Small intestine (tissue), 16 donors: ENCODE measurements at places on chromosomes 4 and X. TPM values are rescaled to one million over a fixed set of nuclear protein-coding genes. Genes with fewer than 3 reads are reported as not detected.
A peak's percentile ranks its signal among the peaks of the same experiment; 100 is the strongest.

DNA sequence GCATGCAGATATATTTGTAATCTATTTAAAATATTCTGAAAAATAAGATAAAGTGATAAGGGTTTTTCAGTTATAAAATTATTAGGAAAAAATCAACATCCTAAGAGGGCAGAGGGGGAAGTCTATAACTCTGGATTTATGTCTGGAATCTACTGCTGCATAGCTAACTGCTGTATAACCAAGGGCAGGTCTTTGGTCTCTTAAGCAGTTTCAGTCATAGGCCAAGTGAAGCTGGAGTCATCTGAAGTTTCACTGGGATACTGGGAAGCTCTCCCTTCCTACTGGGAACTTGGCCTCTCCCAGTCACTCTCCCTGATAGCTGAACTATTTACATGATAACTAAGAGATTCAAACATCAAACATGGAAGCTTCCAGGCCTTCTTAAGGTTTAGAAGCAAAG, 1409.9 kb upstream of the PCDH7 start:
- H3K36me3 ChIP-seq = no peaks in the 10 kb centered on the region
- DNase-seq = no peak
- H3K4me3 ChIP-seq = no peak overlapping the region
- H3K27ac ChIP-seq = no peak overlapping the region
- H3K27me3 ChIP-seq = no peaks in the 10 kb centered on the region
- H3K4me1 ChIP-seq = no peaks in the 10 kb centered on the region

DNA sequence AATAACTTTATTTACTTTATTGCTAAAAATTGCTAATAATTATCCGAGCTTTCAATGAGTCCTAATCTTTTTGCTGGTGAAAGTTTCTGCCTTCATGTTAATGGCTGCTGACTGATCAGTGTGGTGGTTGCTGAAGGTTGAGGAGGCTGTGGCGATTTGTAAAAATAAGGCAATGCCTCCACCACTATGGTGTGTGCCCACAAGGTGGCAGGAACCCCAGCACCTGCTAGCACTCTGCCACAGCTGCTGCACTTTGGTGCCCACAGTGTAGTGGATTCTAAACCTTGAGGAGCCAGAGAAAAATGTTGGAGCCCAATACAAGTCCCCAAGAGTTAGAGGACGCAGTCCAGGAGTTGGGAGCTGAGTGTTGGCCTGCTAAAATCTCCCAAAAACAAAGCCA, 1237.1 kb downstream of the PCDH19 start:
- no peak for DNase-seq
- no peaks in the 10 kb centered on the region for H3K36me3 ChIP-seq
- H3K4me3 ChIP-seq = no peak overlapping the region
- no peaks in the 10 kb centered on the region for H3K27me3 ChIP-seq
- H3K27ac ChIP-seq = no peak overlapping the region

PASD1 gene
- polyA plus RNA-seq = not detected

SLC49A3 gene
- 7.8 TPM for polyA plus RNA-seq

IL13RA1 gene
- 34.3 TPM for polyA plus RNA-seq

GRCh38 chr4:22595684-22596083, 79.8 kb upstream of the ADGRA3 start:
- H3K27me3 ChIP-seq = no peaks in the 10 kb centered on the region
- H3K36me3 ChIP-seq = no peaks in the 10 kb centered on the region
- H3K4me1 ChIP-seq = no peaks in the 10 kb centered on the region
- H3K27ac ChIP-seq = no peak overlapping the region
- no peak for DNase-seq

DNA sequence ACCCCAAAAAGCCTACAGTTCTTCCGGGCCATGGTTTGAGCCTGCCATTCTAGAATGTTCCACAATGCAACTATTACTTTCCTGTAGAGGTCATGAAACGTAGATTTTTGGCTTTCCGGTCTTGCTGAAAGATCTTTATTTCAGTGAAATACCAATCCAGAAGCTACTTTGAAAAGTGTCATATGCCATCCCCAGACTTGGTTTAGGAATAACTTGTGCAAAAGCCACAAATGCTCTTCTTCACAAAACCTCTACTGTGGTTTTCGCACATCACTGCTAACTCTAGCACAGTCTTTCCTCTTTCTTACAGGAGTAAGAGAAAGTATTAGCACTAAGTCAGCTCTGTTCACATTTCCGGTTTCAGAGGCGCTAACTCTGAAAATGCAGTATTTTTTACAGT, 12.7 kb upstream of the CD40LG start:
- no peaks in the 10 kb centered on the region for H3K36me3 ChIP-seq
- H3K27me3 ChIP-seq = no peaks in the 10 kb centered on the region
- no peak overlapping the region for H3K27ac ChIP-seq
- no peak overlapping the region for H3K4me3 ChIP-seq

GRCh38 chr4:135316266-135316779, 1114.7 kb upstream of the PABPC4L start:
- no peaks in the 10 kb centered on the region for H3K27me3 ChIP-seq
- H3K27ac ChIP-seq = no peak overlapping the region
- no peak overlapping the region for H3K4me3 ChIP-seq
- H3K36me3 ChIP-seq = no peaks in the 10 kb centered on the region

HELT gene
- polyA plus RNA-seq = not detected

DNA sequence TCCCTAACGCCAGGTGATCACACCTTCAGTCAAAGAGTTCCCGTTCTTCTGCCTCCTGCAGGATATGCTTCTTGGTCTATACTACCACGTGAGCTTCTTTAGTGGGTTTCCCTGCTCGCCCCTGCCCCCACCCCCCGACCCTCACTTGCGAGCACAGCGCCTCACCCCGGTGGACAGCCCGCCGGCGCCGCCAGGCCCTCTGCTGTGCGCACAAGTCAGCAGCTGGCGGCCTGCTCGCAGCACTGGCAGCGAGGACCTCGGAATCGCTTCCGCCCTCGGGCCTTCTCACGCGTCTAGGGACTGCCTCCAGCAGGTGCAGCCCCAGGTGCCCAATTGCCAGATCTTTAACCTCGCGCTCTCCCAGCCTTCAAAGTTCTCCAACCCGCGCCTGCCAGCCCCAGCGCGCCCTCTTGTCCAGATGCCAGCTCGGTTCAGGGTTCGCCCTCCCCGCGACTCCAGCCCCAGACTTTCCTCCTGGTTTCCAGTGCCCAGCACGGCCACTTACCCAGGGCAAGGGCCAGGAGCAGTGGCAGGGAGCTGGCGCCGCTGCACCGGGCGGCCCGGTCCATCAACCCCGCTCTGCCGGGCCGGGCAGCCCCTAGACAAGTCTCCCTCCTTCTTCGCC, 454 bp downstream of the BTC start:
- H3K27me3 ChIP-seq = peaks cover 3% of the 10 kb centered on the region
- peaks cover 7% of the 10 kb centered on the region for H3K4me1 ChIP-seq
- peak overlapping the region; percentile 94 for H3K27ac ChIP-seq
- no peaks in the 10 kb centered on the region for H3K36me3 ChIP-seq

NPY1R gene
- not detected for polyA plus RNA-seq

VBP1 gene
- polyA plus RNA-seq = 38.9 TPM

DNA sequence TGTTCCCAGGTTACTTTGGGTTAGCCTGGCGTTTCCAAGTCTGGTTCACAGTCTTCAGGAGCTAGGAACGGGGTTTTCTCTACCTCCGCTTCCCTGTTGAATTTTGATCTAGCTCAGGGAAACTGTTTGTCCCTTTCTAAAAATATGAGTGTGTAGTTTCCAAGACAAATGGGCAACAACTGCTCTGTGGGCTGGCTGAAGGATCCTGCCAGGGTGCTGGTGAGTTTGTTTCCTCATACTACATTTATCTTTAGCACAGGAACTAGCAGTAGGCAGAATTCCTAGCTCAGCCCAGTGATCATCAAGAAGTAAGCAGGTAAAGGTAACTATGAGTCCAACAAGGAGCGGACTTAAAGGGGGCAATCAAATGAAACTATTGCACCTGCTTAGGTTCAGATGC, 13.3 kb upstream of the FAM47E start:
- H3K27me3 ChIP-seq = no peaks in the 10 kb centered on the region
- no peaks in the 10 kb centered on the region for H3K36me3 ChIP-seq
- H3K4me3 ChIP-seq = no peak overlapping the region
- no peak for DNase-seq
- no peak overlapping the region for H3K27ac ChIP-seq
- no peaks in the 10 kb centered on the region for H3K4me1 ChIP-seq

- no peak overlapping the region for H3K4me3 ChIP-seq
- H3K27me3 ChIP-seq = no peaks in the 10 kb centered on the region
- no peaks in the 10 kb centered on the region for H3K36me3 ChIP-seq
- H3K27ac ChIP-seq = no peak overlapping the region
These were observed 275.2 kb upstream of the EDA2R start for GRCh38 chrX:66914080-66914479.

DNA sequence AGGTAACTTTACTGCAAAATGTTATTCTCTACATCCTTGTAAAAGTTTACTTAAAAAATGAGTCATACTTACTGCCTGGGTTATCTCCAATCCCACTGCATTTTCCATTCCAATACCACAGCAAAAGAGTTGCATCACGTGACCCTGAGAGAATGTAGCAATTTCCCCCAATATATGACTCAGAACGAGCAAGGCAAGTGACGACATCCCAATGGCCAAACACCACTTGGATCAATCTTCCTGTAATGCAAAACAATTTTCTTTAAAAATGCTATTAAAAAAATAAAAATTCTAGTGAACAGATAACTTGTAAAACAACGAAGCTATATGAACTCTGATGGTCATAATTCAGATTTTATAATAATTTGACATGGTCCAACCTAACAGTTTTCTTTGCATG, 224.3 kb downstream of the DCLK2 start:
- no peaks in the 10 kb centered on the region for H3K4me1 ChIP-seq
- H3K36me3 ChIP-seq = no peaks in the 10 kb centered on the region
- H3K27me3 ChIP-seq = no peaks in the 10 kb centered on the region
- no peak overlapping the region for H3K4me3 ChIP-seq
- H3K27ac ChIP-seq = no peak overlapping the region

SMARCA1 gene
- 1.9 TPM for polyA plus RNA-seq

DNA sequence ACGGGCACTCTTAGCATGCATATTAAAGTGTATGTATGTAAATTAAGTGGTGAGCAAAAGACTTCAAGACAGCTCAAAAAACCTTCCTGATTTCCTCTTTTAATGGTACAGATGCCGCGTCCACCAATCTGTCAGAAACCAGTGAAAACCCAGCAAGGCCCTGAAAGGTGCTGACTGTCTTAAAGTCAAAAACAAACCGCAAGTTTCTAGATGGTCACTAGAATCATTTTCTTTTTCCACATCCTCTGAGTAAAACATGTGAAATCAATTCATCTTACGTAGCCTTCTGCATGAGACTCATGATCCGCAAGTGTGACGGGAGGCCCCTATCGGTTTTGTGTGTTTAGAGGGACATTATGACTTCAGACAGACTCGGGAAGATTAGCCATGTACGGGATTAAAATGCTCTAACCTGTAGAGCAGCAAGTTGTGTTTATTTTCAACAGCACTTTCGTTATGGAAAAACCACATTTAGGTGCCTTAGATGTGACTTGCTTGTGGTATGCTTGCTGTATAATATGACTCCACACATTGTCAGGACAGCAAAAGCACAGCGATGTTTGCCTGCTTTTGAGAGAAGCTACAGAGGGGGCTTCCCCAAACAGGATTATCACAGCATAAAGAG, 88.2 kb upstream of the STS start:
- peaks cover 26% of the 10 kb centered on the region for H3K36me3 ChIP-seq
- H3K27ac ChIP-seq = no peak overlapping the region
- H3K27me3 ChIP-seq = no peaks in the 10 kb centered on the region
- DNase-seq = no peak
- no peak overlapping the region for H3K4me3 ChIP-seq

ZNF141 gene
- 1.9 TPM for polyA plus RNA-seq

- H3K36me3 ChIP-seq = peaks cover 18% of the 10 kb centered on the region
- H3K27ac ChIP-seq = no peak overlapping the region
- no peaks in the 10 kb centered on the region for H3K27me3 ChIP-seq
- DNase-seq = no peak
These were observed 1.1 kb downstream of the RPS3A start for GRCh38 chr4:151100531-151100930.

- no peak overlapping the region for H3K27ac ChIP-seq
- DNase-seq = no peak
- no peak overlapping the region for H3K4me3 ChIP-seq
- H3K36me3 ChIP-seq = no peaks in the 10 kb centered on the region
These were observed 504.8 kb upstream of the BOD1L1 start for GRCh38 chr4:14132301-14132700.

MANBA gene
- 11.7 TPM for polyA plus RNA-seq

- H3K27ac ChIP-seq = no peak overlapping the region
- no peaks in the 10 kb centered on the region for H3K36me3 ChIP-seq
- no peaks in the 10 kb centered on the region for H3K27me3 ChIP-seq
- H3K4me1 ChIP-seq = no peaks in the 10 kb centered on the region
- no peak overlapping the region for H3K4me3 ChIP-seq
These were observed 424.5 kb upstream of the NR3C2 start for GRCh38 chr4:148866666-148867065.

DNA sequence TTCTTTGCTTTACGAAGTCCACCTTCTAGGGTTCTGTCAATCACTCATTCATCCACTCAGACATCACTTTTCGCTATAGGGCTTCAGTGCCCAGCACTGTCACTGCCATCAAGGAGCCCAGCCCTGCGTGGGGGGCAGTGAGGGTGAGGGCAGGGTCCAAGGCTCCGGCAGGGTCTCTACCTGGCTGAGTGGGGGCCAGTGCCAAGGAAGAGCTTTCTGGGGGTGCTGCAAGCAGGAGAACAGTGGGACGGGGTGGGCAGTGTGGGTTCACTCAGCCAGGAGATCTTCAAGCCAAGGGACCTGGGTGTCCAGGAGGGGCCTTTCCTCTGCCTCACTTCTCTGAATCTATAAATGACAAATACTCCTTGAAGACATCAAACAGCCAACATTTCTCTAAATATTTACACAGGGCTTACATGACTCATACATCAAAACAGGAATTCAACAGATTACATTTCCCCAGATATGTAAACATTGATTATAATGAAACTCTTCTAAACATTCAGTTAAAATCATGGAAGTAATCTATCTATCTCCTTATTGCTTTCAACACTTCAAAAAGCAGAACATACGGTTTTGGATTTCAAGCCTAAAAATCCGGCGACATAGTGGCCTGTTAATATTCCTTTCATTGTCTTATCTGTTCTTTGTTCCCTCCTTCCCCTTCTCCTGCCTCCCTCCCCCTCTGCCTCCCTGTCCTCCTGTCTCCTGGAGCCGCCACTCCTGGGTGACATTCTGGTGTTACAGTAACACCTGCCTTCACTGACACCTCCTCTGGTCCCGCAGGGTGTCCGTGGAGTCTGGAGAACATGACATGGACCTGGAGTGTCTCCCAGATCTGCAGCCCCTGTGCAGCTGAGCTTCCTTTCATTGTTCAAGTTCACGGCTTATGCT, 94.4 kb upstream of the ADRA2C start:
- no peaks in the 10 kb centered on the region for H3K27me3 ChIP-seq
- no peak overlapping the region for H3K4me3 ChIP-seq
- H3K36me3 ChIP-seq = no peaks in the 10 kb centered on the region
- no peaks in the 10 kb centered on the region for H3K4me1 ChIP-seq

ANKRD37 gene
- polyA plus RNA-seq = 7.4 TPM

- no peaks in the 10 kb centered on the region for H3K4me1 ChIP-seq
- H3K27ac ChIP-seq = no peak overlapping the region
- DNase-seq = no peak
- H3K36me3 ChIP-seq = no peaks in the 10 kb centered on the region
- H3K4me3 ChIP-seq = no peak overlapping the region
These were observed 636.3 kb upstream of the FTHL17 start for GRCh38 chrX:31708116-31708515.
